ENCODE measurements at places on chromosomes 11 and 22.

- no peak for DNase-seq
These were observed 5.9 kb upstream of the ATF4 start for GRCh38 chr22:39514373-39514973.

- no peak for DNase-seq
These were observed 4.0 kb downstream of the ST14 start for GRCh38 chr11:130163346-130164220.

DNA sequence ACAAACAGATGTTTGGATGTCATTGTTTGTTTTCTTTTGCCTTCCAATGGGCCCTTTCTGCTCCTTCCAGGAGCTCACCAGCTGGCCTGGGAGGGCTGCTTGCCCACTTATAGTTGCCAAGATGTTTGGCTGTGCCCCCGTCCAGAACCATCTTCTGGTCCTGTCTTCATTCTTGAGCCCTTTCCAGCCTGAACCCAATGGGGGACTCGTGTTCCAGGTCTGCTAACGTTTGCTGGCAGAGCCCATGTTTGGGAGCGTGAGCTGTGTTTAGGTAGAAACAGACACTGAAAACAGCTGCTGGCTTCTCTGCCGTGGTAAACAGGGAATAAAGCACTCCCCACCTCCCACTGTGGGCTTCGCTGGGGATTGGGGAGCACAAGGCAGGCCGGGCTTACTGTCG lies 83.2 kb upstream of the SYT13 start:
- no peak for DNase-seq

DNA sequence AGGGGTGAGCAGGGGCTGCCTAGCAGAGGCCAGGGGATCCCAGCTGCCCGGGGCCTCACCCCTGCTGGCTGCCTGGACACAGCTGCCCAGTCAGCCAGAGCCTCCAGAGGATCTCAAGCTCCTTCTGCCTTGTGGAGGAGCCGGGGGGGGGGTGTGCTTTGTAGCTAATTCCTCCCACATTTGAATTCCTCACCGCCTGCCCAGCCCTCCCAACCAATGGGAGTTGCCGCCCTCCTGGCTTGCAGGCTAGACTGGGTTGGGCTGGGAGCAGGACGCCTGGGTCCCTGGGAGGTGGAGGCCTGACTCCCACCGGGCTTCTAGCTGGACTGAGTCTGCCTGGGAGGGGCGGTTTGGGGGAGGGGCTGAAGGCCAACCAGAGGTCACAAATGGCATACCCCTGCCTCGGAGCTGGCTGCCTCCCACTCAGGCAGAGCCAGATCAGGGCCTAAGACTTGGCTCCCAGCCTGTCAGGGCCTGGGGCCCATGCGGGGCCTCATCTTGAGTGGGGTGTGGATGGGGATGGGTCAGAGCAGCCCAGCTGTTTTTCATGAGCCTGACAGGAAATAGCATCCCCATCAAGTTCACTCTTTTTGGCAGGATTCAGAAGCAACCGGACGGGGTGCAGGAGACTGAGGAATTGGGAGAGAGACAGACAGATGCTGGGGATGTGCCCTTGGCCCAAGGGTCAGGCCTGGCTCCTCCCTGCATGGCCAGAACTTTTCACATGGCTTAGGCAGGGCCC lies 29.2 kb upstream of the PDE2A start:
- no peak for DNase-seq

DNA sequence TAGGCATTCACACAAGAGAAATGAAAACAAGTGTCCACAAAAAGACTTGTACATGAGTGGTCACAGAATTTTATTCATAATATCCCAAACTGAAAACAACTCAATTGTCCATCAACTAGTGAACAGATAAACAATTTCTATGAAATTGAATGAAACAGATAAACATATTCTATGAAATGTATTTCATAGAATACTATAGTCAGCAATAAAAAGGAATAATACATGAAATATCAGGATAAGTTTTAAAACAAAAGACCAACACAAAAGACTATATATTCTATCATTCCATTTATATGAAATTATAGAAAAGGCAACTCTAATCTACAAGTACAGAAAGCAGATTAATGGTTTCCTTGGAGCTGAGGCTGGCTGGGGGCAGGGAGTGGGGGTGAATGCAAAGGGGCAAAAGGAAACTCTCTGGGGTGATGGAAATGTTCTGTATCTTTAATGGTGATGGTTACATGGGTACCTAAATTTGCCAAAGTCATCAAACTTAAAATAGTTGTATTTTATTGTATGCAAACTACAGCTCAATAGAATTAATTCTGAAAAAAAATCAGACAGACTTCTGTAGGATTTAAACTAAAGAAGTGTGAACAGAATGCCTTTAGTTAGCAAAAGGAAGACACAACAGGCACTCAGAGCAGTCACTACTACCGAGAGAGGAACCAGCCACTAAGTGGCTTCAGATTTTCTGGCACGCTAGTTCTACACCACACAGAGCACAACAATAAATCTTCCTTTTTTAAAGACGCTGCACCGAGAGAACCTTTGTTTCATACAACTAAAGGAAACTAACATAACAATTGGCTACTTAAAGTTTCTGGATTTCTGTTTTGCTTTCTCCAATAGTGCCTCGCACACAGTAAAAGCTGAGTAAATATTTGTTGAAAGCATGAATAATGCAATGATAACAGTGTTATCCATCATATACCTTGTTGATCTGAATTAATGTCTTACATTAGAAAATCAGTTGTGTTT lies 15.4 kb downstream of the CCDC34 start:
- DNase-seq = no peak

GRCh38 chr11:19347911-19348310 lies 107.2 kb upstream of the E2F8 start:
- no peak for DNase-seq

DNA sequence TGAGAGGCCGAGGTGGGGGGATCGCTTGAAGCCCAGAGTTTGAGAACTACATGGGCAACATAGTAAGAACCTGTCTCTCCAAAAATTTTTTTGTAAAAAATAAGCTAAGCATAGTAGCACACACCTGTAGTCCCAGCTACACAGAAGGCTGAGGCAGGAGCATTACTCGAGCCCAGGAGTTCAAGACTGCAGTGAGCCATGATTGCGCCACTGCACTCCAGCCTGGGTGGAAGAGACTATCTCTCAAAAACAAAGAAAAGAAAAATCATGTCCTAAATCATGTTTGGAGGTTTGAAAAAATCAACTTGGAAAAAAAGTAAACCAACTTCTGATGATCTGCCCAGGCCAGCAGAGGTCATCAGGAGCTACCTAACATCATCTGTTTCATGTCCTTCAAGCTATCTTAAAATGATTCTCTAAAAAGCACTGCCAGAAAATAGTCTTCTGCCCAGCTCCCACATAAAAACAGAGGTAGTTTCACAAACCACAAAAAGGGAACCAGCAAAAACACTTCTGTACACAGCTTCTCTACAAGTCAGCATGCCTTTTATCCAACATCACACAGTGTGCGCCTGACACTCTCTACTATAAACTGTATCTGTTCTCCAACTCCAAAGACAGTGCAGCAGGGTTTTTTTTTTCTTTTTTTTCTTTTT lies 165.0 kb downstream of the SOX6 start:
- no peak for DNase-seq

GRCh38 chr11:93817426-93818348 lies 32.7 kb downstream of the VSTM5 start:
- DNase-seq = no peak

DNA sequence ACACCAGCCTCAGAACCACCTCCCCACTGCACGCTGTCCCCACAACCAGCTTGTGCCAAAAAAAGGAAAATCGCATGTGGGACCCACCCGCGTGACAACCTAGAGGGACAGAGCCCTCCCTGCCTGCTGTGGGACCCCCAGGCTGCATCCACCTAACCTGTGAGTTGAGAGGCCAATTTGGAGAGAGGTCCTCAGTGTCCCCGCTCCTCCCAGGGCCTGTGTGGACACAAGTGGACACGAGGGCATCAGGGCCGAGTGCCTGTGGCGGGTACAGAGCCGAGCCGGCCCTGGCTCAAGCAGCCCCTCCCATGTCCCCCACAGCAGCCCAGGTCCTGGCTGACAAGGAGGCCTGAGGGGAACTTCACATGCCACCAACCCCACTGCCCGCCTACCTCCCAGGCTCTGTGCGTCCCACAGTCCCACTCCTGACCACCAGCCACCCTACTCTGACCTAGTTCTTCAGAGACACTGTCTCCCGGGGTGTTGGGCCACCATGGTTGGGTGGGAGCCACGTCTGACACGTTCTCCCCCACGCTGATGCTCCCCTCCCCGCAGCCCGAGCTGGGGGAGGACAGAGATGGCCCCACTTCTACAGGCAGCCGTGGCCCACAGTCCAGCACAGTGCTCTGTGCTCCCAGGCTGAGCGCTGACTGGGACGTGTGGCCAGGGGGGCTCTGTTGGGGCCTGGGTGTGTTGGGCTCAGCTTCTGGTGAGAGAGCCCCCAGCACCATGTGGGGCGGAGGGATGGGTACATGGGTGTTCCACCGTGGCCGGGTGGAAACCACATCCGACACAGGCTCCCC lies 19.2 kb downstream of the SELENOO start:
- no peak for DNase-seq

DNA sequence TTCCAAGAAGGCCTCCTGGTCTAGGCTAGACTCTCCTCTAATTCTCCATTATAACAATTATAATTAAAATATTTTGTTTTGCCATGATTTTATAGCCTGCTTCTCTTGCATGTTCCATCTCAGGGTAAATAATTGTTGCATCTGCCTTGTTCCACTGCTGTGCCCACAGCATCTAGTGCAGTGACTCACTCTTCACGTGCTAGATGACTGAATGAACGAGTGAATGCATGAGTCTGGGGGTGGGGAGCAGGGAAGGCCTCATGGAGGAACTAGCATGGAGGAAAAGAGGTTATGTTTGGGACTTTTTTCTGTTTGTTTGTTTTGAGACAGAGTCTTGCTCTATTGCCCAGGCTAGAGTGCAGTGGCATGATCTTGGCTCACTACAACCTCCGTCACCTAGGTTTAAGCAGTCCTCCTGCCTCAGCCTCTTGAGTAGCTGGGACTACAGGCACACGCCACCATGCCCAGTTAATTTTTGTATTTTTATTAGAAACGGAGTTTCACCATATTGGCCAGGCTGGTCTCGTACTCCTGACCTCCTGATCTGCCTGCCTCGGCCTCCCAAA lies 5.2 kb upstream of the OAF start:
- no peak for DNase-seq

GRCh38 chr11:99098258-99098657 lies 77.5 kb downstream of the CNTN5 start:
- no peak for DNase-seq

- no peak for DNase-seq
These were observed 53.2 kb downstream of the NAT10 start for GRCh38 chr11:34158661-34159060.
